ENCODE measurements at places on chromosomes 2 and 18. TPM values are rescaled to one million over a fixed set of nuclear protein-coding genes. Genes with fewer than 3 reads are reported as not detected.

DNA sequence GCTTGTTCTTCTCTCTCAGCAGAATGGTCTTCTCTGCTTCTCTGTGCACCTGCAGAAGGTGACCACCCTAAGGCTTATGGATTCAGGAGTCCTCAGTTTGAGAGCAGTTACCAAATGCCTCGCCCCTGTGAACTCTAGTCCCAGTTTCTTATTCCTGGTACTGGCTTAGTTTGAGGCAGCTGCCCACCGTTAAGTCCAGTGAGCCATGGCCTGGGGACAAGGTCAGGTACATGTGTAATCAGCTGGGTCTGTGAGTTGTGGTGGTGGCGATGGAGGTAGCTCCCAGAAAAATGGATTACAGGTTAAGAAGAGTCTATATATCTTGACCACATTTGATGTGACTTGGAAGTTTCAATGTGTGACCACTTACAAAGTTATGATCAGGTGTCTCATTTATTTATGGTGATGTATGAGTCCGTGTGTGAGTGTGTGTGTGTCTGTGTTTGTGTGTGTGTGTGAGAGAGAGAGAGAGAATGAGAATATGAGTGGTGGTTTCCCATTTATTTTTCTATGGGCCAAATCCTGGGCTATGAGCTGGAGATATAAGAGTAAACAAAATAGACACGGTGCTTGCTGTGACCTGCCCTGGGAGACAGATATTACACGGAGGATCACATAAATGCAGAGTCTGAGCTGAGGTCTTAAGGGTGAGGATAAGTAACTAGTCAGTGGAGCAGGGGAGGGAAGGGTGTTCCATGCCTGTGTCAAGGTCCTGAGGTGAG, 13.0 kb upstream of the IL1RN start:
- H3K27me3 ChIP-seq = peaks cover 10% of the 10 kb centered on the region
- H3K27ac ChIP-seq = no peak overlapping the region
- peaks cover 4% of the 10 kb centered on the region for H3K4me1 ChIP-seq

- no peak for DNase-seq
- H3K27me3 ChIP-seq = no peaks in the 10 kb centered on the region
- no peak overlapping the region for H3K4me3 ChIP-seq
- H3K36me3 ChIP-seq = no peaks in the 10 kb centered on the region
Observed at GRCh38 chr2:19288291-19288690, 70.1 kb downstream of the OSR1 start.

DNA sequence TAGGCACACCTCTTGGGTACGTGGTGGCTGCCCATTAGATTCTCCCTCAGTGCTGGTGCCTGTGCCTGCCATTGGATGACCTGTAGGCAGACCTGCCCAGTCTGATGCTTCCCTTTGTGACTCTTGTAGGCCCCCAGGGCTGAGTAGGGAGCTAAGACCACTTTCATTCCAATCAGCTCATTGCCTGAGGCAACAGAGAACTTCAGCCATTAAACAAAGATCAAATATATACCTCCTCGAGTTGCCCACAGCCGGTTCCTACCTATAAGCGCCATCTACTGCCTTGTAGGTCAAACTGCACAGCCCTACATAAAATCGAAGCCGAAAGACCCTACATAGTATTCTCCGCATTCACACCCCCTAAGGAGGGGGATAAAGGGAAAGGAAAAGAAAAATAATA, 184.6 kb downstream of the ETAA1 start:
- H3K36me3 ChIP-seq = no peaks in the 10 kb centered on the region
- DNase-seq = no peak
- H3K27me3 ChIP-seq = no peaks in the 10 kb centered on the region
- H3K4me3 ChIP-seq = no peak overlapping the region
- H3K27ac ChIP-seq = no peak overlapping the region

DNA sequence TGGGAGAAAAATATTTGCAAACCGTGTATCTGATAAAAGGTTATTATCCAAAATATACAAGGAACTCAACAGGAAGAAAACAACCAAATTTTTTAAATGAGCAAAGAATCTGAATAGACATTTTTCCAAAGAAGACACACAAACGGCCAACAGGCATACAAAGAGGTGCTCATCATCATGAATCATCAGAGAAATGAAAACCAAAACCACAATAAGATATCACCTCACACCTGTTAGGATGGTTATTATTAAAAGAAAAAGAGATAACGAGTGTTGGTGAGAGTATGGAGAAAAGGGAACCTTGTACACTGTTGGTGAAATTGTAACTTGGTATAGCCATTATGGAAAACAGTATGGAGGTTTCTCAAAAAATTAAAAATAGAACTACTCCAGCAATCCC, 463.3 kb downstream of the IRS1 start:
- no peak for DNase-seq
- no peak overlapping the region for H3K4me3 ChIP-seq
- H3K4me1 ChIP-seq = peaks cover 9% of the 10 kb centered on the region
- H3K36me3 ChIP-seq = no peaks in the 10 kb centered on the region

GRCh38 chr18:71505526-71505925, 1038.6 kb downstream of the CBLN2 start:
- no peak overlapping the region for H3K4me3 ChIP-seq
- H3K36me3 ChIP-seq = no peaks in the 10 kb centered on the region
- H3K27me3 ChIP-seq = no peaks in the 10 kb centered on the region
- no peaks in the 10 kb centered on the region for H3K4me1 ChIP-seq

- no peaks in the 10 kb centered on the region for H3K27me3 ChIP-seq
- H3K27ac ChIP-seq = no peak overlapping the region
- no peak overlapping the region for H3K4me3 ChIP-seq
Observed at GRCh38 chr2:212484563-212485080, 54.0 kb downstream of the ERBB4 start.

- H3K4me1 ChIP-seq = peaks cover 35% of the 10 kb centered on the region
- no peak for DNase-seq
- no peaks in the 10 kb centered on the region for H3K27me3 ChIP-seq
- no peaks in the 10 kb centered on the region for H3K36me3 ChIP-seq
- H3K27ac ChIP-seq = peak overlapping the region; percentile 6
Observed at GRCh38 chr2:45134014-45134413, 124.8 kb upstream of the SIX2 start.

- H3K4me1 ChIP-seq = no peaks in the 10 kb centered on the region
- no peaks in the 10 kb centered on the region for H3K36me3 ChIP-seq
- peaks cover 5% of the 10 kb centered on the region for H3K27me3 ChIP-seq
- no peak for DNase-seq
- H3K27ac ChIP-seq = no peak overlapping the region
Observed at GRCh38 chr2:105130546-105130945, 92.7 kb downstream of the MRPS9 start.

DNA sequence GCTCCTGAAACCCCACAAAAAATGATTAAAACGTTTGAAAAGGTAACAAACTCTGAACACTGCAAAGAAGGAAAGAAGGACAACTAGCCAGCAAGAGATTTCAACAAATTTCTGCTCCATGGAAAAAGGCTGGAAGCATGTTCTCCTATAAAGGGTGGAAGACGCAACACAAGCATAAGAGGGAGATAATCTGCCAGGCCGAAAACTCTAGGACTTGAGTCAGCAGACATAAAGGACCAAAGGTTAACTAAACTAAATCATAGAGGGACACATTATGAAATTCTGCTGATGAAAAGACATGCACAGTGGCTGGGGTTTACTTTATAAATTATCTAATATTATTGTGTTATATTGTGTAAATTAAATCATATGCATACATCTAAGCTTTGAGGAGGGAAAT, 6.8 kb downstream of the NPHP1 start:
- H3K4me1 ChIP-seq = no peaks in the 10 kb centered on the region
- no peak overlapping the region for H3K27ac ChIP-seq
- no peaks in the 10 kb centered on the region for H3K27me3 ChIP-seq
- no peak for DNase-seq
- no peaks in the 10 kb centered on the region for H3K36me3 ChIP-seq
- no peak overlapping the region for H3K4me3 ChIP-seq

GRCh38 chr2:157787364-157787938, 88.7 kb downstream of the ACVR1 start:
- H3K27ac ChIP-seq = no peak overlapping the region
- no peak overlapping the region for H3K4me3 ChIP-seq
- DNase-seq = no peak
- peaks cover 3% of the 10 kb centered on the region for H3K36me3 ChIP-seq

DNA sequence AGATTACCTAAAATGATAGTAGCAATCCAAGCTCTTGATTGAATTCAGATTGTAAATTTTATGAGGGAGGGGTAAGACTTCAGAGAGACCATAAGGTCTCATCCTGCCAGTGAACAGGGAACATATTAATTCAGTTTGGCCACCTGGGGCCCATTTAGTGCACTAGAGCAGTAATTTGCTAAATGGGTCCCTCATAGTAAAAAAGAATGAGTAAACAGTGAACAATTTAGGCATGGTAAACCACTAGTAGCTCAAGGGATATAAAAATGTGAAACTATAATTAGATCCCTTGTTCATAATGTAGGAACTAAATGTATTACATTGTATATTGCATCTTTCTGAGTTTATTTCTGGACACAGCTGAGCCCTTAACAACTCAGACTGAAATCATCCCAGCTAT, 4.9 kb upstream of the PHLPP1 start:
- H3K4me1 ChIP-seq = peaks cover 16% of the 10 kb centered on the region
- H3K27me3 ChIP-seq = peaks cover 9% of the 10 kb centered on the region
- H3K36me3 ChIP-seq = no peaks in the 10 kb centered on the region
- no peak overlapping the region for H3K27ac ChIP-seq
- peak; percentile 89 for DNase-seq
- H3K4me3 ChIP-seq = no peak overlapping the region

- H3K27ac ChIP-seq = peak overlapping the region; percentile 62
- no peak overlapping the region for H3K4me3 ChIP-seq
- H3K4me1 ChIP-seq = peaks cover 34% of the 10 kb centered on the region
- no peaks in the 10 kb centered on the region for H3K36me3 ChIP-seq
Observed at GRCh38 chr2:202135091-202135874, 62.2 kb downstream of the KIAA2012 start.

GRCh38 chr2:212311807-212312404, 226.7 kb downstream of the ERBB4 start:
- H3K27me3 ChIP-seq = no peaks in the 10 kb centered on the region
- no peak for DNase-seq
- no peak overlapping the region for H3K4me3 ChIP-seq
- no peaks in the 10 kb centered on the region for H3K36me3 ChIP-seq
- no peak overlapping the region for H3K27ac ChIP-seq

The ASAP2 gene
- 66.2 TPM for total RNA-seq

DNA sequence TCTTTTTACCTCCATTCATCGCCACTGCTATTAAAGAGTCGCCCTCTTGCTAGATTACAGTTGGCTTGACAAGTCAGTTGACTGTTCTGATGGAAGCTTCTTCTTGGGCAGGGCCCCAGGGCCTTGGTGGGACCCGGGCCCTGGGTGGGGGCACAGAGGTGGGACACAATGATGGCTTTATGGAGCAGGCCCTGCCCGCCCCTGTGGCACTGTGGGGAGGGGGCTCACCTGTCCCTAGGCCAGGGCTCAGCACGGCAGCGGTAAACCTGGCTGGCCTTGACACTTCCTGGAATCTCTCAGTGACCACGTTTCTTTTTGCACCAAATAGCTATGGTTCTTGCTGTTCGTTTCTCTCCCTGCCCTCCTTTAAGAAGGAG, 4.9 kb upstream of the HS6ST1 start:
- H3K27me3 ChIP-seq = no peaks in the 10 kb centered on the region
- DNase-seq = peak; percentile 85
- H3K27ac ChIP-seq = no peak overlapping the region
- no peaks in the 10 kb centered on the region for H3K36me3 ChIP-seq

- no peaks in the 10 kb centered on the region for H3K27me3 ChIP-seq
- DNase-seq = no peak
- H3K4me1 ChIP-seq = peaks cover 18% of the 10 kb centered on the region
Observed at GRCh38 chr2:227188292-227188691, 23.9 kb downstream of the COL4A3 start.

The SETBP1 gene
- 23.0 TPM for total RNA-seq

GRCh38 chr2:216448829-216449228, 36.5 kb downstream of the SMARCAL1 start:
- no peak overlapping the region for H3K27ac ChIP-seq
- no peaks in the 10 kb centered on the region for H3K27me3 ChIP-seq
- peaks cover 11% of the 10 kb centered on the region for H3K4me1 ChIP-seq
- peaks cover 49% of the 10 kb centered on the region for H3K36me3 ChIP-seq

GRCh38 chr18:28043631-28044030, 133.3 kb downstream of the CDH2 start:
- H3K4me3 ChIP-seq = no peak overlapping the region
- peaks cover 33% of the 10 kb centered on the region for H3K4me1 ChIP-seq

DNA sequence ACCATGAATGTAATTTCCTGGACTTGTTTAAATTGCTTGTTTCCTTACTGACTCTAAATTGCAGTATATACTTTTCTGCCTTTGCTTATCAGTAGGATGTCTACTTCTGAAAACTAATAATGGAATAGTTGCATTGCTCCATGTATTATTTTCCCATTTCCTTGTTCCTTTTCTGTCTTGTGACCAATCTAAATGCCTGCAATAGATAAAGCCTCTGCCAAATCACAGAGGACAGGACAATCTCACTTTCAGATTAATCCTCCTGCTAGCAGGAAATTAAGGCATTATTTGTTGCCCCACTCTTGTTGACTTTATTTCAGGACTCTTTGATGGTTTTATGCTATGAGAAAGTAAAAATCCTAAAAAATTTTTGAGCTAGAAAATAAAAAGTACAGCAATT, 4.7 kb upstream of the ESCO1 start:
- no peak for DNase-seq
- peaks cover 4% of the 10 kb centered on the region for H3K4me1 ChIP-seq
- H3K4me3 ChIP-seq = no peak overlapping the region
- no peak overlapping the region for H3K27ac ChIP-seq
- H3K27me3 ChIP-seq = no peaks in the 10 kb centered on the region
- no peaks in the 10 kb centered on the region for H3K36me3 ChIP-seq

GRCh38 chr2:231334179-231334930, 61.2 kb upstream of the B3GNT7 start:
- H3K36me3 ChIP-seq = peaks cover 18% of the 10 kb centered on the region
- H3K4me1 ChIP-seq = no peaks in the 10 kb centered on the region
- DNase-seq = no peak
- H3K27ac ChIP-seq = no peak overlapping the region
- H3K27me3 ChIP-seq = no peaks in the 10 kb centered on the region
- no peak overlapping the region for H3K4me3 ChIP-seq

DNA sequence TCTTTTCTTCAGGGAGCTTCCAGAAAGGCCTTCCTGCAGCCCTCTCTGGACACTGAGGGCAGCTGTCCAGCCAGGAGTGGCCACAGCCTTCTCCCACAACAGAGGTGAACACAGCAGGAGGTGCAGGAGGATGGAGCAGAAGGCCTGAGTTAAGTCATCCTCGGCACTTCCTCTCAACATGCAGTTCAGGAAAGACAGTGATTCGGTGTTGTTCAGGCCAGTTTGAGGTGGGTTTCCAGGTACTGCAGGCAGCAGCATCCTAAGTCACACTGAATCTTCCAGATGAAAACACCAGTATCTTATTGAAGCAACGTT, 225.3 kb upstream of the PXDN start:
- H3K27ac ChIP-seq = no peak overlapping the region
- H3K4me3 ChIP-seq = no peak overlapping the region
- H3K36me3 ChIP-seq = no peaks in the 10 kb centered on the region
- peaks cover 2% of the 10 kb centered on the region for H3K4me1 ChIP-seq

The CIB4 gene
- total RNA-seq = not detected

DNA sequence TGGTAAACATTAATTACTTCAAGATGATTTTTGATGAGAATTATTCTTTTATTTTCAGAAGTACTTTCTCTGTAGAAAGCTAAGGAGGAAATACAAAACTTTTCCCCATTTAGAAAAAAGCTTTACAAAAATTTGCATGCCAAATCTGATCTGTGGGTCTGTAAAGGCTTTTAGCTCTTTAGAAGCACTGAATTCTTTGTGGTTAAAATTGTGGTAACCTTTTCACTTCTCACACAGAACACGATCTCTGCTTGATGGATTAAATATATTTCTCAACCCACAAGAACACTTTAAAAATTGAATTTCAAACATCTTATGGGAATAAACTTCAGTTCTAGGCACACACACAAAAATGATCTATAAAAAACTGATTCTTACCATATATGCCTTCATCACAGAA, 63.7 kb downstream of the VIL1 start:
- H3K27ac ChIP-seq = no peak overlapping the region
- H3K27me3 ChIP-seq = no peaks in the 10 kb centered on the region
- H3K4me1 ChIP-seq = no peaks in the 10 kb centered on the region
- H3K36me3 ChIP-seq = peaks cover 27% of the 10 kb centered on the region
